Activated effector memory CD4-positive, alpha-beta T cell treated with Interleukin-2 at 50 U/mL for 16 hours (primary cell): ENCODE measurements at places on chromosomes 1 and 21.

GRCh38 chr1:107254306-107254705 lies 113.5 kb downstream of the NTNG1 start:
- DNase-seq = no peak

DNA sequence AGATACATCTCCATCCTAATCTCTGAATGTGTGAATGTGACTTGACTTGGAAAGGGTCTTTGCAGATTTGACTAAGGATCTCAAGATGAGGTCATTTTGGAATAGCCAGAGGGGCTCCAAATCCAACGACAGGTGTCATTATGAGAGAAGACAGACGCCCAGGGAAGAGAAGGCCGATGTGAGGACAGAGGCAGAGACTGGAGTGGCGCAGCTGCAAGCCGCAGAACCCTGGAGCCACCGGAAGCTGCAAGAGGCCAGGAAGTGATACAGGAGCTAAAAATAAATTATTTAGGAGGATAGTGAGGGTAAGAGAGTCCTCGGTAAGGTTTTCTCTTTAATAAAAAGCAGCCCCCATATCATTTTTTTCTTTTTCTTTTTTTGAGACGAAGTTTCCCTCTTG lies 9.7 kb upstream of the AADACL4 start:
- DNase-seq = no peak

DNA sequence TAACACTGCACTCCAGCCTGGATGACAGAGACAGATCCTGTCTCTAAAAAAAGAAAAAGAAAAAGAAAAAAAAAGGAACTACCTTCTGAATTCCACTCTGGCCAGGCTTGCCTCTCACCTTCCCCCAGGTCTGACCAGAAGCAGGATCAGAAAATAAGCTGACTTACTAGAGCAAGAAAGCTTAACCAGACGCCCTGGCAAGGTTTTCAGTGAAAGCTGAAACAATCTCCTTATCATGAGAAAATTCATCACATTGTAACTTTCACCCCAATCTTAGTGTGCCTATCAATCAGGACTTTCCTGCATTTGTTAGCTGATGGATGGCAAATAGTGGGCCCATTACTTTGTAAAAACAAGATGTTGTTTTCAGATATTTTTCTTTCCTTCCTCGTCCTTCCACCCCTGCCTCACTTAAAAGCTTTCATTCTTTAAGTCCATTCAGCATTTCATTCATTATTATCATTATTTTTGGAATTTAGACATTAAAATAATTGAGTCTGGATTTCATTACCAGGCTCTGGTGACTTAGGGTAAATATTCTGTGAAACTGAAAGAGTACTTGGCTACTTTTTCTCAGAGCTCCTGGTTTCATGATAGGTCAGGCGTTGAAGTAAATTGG lies 96.5 kb upstream of the CD34 start:
- no peak for DNase-seq

- no peak for DNase-seq
Measured at GRCh38 chr1:204190212-204191211, 5.8 kb downstream of the KISS1 start.
